Amniotic epithelial cell (primary cell): ENCODE measurements at places on chromosomes 16 and 17.

GRCh38 chr17:76553178-76553908 is 13.5 kb downstream of the PRCD start:
- no peak for DNase-seq

- DNase-seq: no peak
Observed at GRCh38 chr17:7484919-7485377, 782 bp downstream of the POLR2A start.

DNA sequence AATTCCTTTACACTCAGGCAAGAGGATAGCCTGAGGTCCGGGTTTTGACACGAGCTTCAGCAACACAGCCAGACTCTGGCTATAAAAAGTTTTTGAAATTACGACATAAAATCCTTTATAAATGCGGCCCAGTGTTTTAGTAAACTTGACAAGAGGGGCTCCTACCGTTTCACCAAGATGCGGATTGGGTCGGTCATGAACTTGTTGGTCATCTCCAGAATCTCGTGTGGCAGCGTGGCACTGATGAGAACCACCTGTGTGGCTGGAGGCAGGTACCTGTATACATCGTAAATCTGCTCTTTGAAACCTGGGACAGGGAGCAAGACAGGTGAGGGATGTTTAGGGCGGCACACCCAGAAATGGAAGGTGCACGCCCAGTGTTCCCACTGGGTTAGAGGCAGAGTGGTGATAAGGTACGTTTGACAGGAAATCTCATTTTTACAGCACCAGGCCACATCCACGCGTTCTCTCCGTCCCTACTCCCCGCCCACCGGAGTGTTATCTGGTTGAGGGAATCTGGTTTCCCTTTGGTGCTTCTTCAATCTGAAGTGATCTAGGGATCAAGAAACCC is 8.0 kb downstream of the EIF4A3 start:
- DNase-seq: no peak

GRCh38 chr17:7445619-7445968 is 733 bp downstream of the CHRNB1 start:
- DNase-seq: no peak

GRCh38 chr16:57126411-57126810 is 34.0 kb downstream of the CPNE2 start:
- DNase-seq: no peak

- DNase-seq: peak; percentile 40
Observed at GRCh38 chr17:50693036-50693682, 14.6 kb downstream of the ANKRD40 start.

- DNase-seq: peak; percentile 52
Observed at GRCh38 chr17:37276475-37276874, 99.3 kb upstream of the C17orf78 start.

DNA sequence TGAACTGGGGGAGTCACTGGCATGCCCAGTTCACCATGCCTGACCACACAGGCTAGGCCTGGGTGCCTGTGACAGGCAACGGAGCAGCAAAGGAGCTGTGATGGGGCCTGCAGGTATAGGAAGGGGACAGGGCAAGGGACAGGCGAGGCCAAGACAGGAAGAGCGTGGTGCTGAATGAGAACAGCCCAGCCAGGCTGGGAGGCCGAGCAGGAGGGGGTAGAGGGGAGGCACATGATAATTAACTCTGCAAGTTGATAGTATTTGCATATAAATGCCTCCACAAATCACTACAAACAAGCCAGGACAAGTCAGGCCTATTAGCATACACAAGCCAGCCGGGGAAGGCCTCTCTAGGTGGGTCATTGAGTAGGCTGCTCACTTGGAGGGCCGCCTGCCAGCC is 7.8 kb downstream of the ZFHX3 start:
- DNase-seq: no peak

GRCh38 chr17:75524269-75524969 is 1.1 kb upstream of the LLGL2 start:
- DNase-seq: no peak

DNA sequence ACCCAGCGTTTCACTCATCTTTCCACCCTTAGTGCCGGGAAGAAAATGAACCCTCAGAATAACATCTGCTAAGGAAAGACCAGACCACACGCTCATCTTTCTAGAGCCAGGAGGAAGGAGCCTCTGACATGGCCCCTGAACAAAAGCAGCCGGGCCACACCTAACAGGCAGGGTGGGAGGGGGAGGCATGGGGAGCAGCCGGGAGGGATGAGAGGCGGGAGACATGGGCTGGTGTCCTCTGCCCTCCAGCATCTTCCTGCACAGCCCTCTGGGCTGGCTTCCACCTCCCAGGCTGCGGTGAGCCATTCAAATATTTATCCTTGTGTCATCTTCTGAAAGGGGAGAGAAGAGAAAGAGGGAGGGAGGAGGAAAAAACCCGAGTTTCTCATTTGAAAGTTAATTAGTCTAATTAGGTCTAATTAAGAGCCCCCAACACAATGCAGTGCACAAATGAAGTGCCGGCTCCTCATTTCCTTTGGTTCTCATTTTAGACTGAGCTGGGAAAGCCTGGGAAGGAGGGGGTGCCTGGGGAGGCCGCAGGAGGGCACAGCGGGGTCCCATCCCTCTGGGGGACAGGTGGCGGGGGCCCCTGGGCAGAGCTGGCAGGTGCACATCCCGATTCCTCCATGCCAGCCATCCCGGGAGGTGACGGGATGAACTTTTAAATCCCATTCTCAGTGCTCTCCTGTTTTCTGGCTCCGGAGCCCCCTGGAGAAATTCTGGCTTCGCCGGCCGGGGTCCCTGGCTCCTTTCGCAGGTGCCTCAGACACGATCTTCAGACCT is 90.5 kb downstream of the ENGASE start:
- no peak for DNase-seq

- DNase-seq: no peak
Observed at GRCh38 chr16:26816266-26816665, 250.5 kb upstream of the C16orf82 start.

- DNase-seq: no peak
Observed at GRCh38 chr16:65675161-65675560, 553.3 kb upstream of the CDH11 start.

GRCh38 chr17:73720187-73720834 is 76.1 kb upstream of the SDK2 start:
- DNase-seq: no peak

GRCh38 chr16:84593825-84594724 is 23.8 kb downstream of the COTL1 start:
- DNase-seq: peak; percentile 73

- no peak for DNase-seq
Observed at GRCh38 chr17:2048805-2049204, 6.1 kb upstream of the HIC1 start.

- no peak for DNase-seq
Observed at GRCh38 chr17:32795339-32795979, 81.5 kb downstream of the MYO1D start.

DNA sequence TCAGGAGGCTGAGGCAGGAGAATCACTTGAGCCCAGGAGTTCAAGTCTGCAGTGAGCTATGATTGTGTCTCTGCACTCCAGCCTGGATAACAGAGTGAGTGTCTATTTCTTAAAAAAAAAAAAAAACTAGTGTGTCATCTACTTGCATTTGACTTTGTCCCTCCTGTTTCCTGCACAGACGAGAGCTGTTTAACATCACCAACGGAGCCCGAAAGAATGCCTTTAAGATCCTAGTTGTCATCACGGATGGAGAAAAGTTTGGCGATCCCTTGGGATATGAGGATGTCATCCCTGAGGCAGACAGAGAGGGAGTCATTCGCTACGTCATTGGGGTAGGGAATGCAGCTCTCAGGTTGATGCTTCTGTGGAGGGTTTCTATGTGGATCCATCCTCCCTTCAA is 13.4 kb downstream of the ITGAM start:
- no peak for DNase-seq

DNA sequence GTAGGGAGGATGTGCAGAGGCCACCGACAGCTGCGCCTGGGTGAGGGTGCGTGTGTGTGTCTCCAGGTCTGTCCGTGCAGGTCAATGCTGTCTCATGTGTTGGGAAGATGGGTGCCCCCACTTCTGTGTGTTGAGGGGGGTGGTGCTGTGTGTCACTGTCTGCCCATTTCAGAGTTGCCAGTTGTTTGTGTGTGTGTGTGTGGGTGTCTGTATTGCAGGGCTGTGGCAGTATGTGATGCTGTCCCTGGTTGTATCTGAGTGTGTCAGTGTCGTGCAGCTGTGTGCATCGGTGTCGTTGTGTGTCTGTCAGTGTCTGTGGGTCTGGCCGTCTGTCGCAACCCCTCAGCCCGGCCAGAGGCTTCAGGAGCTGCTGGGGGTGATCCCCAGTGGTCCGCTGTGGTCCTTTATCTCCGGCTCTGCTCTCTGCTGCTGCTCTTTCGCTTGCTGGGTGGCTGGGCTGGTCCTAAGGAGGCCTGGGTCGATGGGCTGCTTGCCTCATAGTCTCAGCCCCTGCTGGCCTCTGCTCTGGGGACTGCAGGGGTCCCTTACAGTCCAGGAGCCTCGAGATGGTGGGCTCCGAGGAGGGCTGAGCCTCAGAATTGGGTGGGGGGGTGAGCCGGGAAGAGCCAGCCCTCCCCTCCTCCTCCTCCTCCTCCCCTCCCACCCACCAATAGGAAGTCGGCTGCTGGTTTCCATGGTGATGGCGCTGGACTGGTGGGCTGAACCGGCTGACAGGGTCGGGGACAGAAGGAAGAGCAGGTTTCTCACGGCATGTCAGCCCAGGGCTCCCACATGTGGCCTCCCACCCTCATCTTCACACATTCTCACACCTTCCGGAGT is at the start of gene TSPOAP1:
TSS of gene TSPOAP1 (minus strand) at position 601 of the 840 bp plus-strand sequence. CDS start 875 bp downstream, outside the sequence.
- no peak for DNase-seq

GRCh38 chr16:61128545-61129323 is 907.5 kb downstream of the CDH8 start:
- DNase-seq: no peak

DNA sequence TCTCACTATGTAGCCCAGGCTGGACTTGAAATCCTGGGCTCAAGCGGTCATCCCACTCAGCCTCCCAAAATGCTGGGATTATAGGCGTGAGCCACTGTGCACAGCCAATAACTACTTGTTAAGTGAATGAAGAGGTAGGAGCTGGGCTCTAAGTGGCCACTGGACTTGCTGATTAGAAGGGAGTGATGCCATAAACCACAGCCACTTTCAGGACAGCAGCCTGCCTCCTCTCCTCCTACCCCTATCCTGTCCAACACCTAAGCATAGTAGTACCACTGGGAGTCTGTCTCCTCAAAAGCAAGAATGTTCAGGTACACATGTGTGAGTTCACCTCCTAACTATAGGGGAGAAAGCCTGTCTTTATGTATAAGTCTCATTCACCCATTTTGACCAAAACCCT is 12.2 kb upstream of the COG7 start:
- no peak for DNase-seq

- DNase-seq: no peak
Observed at GRCh38 chr17:79955691-79956440, 79.8 kb downstream of the TBC1D16 start.

GRCh38 chr17:78266231-78266631 is 34.8 kb downstream of the TMEM235 start:
- no peak for DNase-seq

- no peak for DNase-seq
Observed at GRCh38 chr16:67461600-67462278, 19.2 kb downstream of the ATP6V0D1 start.

- DNase-seq: peak; percentile 53
Observed at GRCh38 chr17:62895320-62896301, 70.4 kb upstream of the TANC2 start.

GRCh38 chr17:1695365-1695764 is 10.7 kb upstream of the PRPF8 start:
- DNase-seq: no peak

DNA sequence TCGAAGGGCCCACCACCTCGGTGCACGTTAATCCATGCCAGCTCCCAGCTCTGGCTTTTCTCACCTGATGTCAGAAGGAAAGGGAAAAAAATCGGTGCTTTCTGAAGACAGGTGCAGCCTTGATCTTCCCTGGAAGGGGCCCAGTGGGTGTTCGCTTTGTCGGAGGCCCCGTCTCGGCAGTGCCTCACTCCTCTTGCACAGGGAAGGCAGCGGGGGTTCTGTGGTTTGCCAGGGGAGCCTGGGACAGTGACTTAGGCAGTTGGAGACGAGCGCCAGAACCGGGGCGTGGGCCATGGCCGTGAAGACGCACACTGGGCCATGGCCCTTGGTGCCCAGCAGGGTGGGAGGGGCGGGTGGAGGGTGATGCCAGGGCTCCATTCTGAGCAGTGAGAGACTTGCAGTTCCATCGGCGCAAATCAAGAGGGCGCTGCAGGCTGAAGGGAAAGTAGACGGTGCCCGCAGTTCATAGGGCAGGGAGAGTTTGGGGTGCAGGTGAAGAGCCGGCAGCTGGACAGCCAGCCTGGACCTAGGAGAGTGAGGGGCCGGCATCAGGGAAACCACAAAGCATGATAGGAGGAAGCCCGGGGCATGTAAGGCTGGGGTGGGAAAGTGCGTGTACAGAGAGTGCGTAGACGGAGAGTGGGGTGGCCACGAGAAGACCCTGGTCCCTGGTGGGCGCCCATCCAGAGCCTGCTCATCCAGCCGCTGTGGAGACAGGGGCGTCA is 101.3 kb upstream of the CHMP6 start:
- no peak for DNase-seq

GRCh38 chr17:38544175-38544838 is 61.4 kb downstream of the SRCIN1 start:
- DNase-seq: no peak

DNA sequence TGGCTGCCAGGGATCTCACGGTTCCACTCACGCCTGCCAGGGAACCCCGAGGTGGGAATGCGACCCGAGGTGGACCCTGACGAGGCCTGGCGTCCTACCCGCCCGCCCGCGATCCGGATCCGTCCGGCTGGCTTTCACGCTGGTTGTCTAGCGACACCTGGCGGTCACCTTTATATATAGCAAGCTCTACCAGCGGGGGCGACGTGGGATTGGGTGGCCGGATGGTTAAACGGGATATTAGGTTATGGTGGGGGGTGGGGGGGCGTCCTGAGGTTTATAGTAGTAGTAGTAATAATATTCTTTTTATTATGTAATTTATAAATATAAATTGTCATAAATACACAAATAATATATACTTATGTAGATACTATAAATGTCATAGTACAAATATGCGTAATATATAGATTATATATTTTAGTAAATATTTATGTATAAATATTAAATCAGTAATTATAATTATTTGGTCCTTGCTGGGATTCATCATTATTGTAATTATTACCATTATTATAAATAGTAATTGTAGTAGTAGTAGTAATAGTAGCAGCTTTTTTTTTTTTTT is 136.9 kb downstream of the KCNJ12 start:
- DNase-seq: peak; percentile 47

DNA sequence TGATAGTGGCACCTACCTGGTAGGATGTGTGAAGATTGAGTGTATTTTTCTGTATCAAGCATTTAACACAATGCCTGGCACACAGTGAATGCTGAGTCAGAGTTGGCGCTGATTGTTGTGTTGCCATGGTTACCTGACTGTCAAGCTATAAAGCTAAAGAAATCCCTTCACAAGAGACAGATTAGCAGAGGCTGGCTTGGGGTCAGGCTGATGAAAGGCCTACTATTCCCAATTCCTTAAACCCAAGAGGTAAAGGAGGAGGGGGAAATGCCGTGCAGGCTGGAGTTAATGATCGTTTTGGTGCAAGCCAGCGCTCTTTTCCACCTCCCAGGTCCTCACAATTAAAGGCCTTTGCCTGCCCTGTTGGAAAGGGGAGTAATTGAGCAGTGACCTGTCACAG is 5.9 kb downstream of the CLEC19A start:
- no peak for DNase-seq

- DNase-seq: peak; percentile 86
Observed at GRCh38 chr17:57215317-57215716, 41.0 kb upstream of the MSI2 start.

- no peak for DNase-seq
Observed at GRCh38 chr17:75808549-75808904, 23.9 kb downstream of the UNK start.

- DNase-seq: no peak
Observed at GRCh38 chr16:47395733-47396498, 64.9 kb downstream of the ITFG1 start.

- no peak for DNase-seq
Observed at GRCh38 chr16:2675021-2675420, 7.3 kb upstream of the KCTD5 start.
